ENCODE measurements at places on chromosomes 1 and 21.

GRCh38 chr1:194028002-194028401 lies 841.6 kb upstream of the B3GALT2 start:
- H3K27ac ChIP-seq = no peak overlapping the region
- no peaks in the 10 kb centered on the region for H3K4me1 ChIP-seq
- peaks cover 2% of the 10 kb centered on the region for H3K36me3 ChIP-seq
- DNase-seq = no peak
- no peak overlapping the region for H3K4me3 ChIP-seq
- no peaks in the 10 kb centered on the region for H3K27me3 ChIP-seq

- H3K4me3 ChIP-seq = no peak overlapping the region
- peaks cover 3% of the 10 kb centered on the region for H3K36me3 ChIP-seq
- no peak for DNase-seq
- H3K27me3 ChIP-seq = peaks cover 34% of the 10 kb centered on the region
Measured at GRCh38 chr1:204288021-204288588, 71.6 kb downstream of the PLEKHA6 start.

DNA sequence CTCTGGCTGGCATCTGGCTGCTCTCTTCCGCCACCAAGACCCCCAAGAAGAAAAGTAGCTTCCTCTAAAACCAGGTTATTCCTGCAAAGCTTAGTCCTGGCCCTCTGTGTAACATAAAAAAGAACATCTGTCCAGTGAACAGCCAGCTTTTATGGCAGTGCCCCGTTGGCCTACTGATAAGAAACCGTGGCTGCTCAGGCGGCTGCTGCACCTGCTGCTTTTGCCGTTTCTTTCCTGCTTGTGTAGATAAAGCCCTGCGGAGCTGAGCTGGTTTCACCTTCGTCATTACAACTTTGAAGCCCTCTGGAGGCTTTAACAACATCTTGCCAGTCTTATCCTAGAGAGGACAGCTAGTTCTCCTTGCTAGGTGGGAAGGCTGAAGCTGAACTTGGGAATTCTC lies 20.5 kb downstream of the ELAPOR1 start:
- H3K4me1 ChIP-seq = peaks cover 20% of the 10 kb centered on the region
- H3K27me3 ChIP-seq = no peaks in the 10 kb centered on the region
- peaks cover 3% of the 10 kb centered on the region for H3K36me3 ChIP-seq
- peak overlapping the region; percentile 67 for H3K27ac ChIP-seq

DNA sequence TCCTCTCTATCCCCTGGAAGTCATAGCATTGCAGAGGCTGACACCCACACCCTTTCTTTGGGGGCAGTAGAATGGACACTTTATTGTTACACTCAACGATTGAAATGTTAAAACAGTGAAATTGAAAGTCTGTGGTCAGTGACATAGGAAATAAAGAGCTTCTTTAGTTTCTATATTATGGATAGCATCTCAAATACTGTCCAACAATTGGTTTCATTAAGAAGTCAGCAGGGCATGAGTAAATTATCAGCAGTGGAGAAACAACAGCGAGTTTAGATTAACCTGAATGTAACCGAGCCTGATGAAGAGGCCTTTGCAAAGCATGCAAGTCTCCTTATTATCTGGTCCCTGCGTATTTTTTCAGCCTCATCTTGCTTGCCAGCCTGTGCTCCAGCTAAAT lies 350.7 kb downstream of the NTNG1 start:
- H3K4me3 ChIP-seq = no peak overlapping the region
- H3K27ac ChIP-seq = no peak overlapping the region
- no peaks in the 10 kb centered on the region for H3K36me3 ChIP-seq
- H3K4me1 ChIP-seq = no peaks in the 10 kb centered on the region
- H3K27me3 ChIP-seq = peaks cover 32% of the 10 kb centered on the region
- DNase-seq = no peak

GRCh38 chr1:55639051-55639450 lies 423.9 kb upstream of the USP24 start:
- H3K27me3 ChIP-seq = peaks cover 11% of the 10 kb centered on the region
- no peak overlapping the region for H3K27ac ChIP-seq

DNA sequence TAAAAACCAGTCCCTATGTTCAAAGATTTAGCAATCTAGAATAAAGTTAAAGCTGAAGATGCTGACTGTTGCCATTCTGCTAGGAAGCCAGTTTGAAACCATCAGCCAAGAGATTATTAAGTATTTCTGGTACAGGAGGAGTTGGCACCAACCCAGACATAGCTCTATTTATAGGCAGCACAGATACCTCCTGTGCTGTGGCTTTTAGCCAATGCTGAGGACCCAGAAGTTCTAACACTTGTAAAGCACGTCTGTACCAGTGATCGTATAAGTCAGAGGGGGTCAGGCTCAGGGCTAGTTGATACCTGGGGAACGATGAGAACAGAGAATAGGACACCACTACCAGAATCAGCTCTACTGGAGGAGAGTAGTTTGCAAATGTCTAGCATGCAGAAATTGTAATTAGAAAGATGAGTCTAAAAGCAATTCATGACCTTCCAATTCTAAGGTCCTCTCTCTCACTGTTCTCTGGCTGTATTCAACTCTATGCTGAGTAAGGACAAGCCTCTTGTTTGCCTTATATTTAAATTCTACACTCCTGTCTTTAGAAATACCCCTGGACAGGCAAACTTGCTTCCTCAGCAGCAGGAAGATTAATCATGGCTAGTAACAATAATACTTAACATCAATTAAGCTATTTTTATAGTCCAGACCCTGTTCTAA lies 96.8 kb upstream of the PALMD start:
- peaks cover 2% of the 10 kb centered on the region for H3K4me1 ChIP-seq
- DNase-seq = no peak
- no peaks in the 10 kb centered on the region for H3K36me3 ChIP-seq
- H3K4me3 ChIP-seq = no peak overlapping the region

DNA sequence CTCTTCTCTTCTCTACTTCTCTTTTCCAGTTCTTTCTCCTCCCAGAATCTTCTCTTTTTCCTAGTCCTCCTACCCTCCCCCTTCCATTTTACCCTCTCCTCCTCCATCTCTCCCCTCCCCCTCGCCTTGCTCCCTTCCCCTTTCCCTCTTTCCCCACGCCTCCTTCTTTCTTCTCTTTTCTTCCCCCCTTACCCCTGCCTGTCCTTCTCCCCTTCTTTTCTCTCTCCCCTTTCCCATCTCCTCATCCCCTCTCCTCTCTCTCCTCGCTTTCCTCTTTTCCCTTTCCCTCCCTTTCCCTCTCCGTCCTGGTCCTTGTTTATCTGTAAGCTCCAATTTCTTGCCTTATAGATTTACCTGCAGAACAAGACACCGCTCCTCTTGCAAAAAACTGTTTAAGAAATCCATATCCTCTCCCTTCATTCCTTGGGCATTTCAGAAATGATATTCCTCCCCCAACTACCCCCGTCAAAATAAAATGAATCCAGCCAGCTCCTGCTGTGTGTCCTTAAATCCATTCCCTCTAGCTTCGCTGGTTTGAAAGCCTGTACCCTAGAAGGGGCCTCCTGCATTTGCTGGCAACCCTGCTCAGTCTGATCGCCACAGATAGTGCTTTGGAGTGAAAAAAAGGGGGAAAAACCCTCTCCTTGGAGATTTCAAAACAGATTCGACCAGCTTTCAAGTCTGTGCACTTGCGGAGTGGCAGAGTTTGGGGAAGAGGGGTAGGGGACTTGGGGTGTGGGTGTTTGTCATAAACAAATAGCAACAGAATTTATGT lies 89.4 kb downstream of the PAPPA2 start:
- no peak overlapping the region for H3K4me3 ChIP-seq
- no peaks in the 10 kb centered on the region for H3K4me1 ChIP-seq
- DNase-seq = no peak
- no peak overlapping the region for H3K27ac ChIP-seq
- H3K27me3 ChIP-seq = peaks cover 29% of the 10 kb centered on the region
- no peaks in the 10 kb centered on the region for H3K36me3 ChIP-seq

DNA sequence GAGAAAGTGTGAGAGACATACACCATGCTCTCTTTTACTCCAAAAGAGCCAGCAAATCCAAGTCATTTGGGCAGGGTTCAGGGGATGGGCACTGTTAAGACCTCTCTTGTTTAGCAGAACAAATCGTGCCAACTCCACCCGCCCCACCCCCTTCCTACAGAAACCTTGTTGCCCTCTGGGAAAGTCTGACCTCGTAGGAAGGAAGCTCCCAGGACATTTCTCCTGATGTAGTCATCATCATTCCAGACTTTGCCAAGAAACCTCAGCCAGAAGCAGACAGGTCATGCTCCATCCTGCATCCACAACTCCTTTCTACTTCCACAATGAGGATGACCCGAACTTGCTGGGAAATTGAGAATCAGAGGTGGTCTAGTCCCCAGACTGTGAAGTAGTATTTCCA lies 57.7 kb downstream of the UBE2T start:
- peaks cover 3% of the 10 kb centered on the region for H3K36me3 ChIP-seq
- peak overlapping the region; percentile 1 for H3K27ac ChIP-seq
- no peak for DNase-seq
- H3K4me3 ChIP-seq = peak overlapping the region; percentile 45

DNA sequence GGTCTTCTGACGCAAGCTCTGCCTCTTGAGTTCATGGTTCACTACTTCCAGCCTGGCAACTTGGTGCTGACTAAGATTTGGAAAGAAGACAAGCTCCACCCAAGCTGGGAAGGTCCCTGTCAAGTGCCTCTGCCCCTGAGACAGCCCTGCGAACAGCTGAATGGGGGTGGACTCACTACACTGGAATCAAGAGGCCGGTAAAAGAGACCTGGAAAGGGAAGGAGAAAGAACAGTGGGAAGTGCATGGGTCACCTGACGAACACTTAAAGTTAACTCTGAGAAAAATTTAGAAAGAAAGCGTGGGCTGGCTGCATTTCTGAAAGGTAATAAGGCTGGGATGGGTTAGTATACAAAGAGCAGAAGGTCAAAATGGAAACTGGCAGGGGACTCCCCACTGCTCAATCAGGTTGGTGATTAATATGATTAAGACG lies 26.1 kb upstream of the ZNF496 start:
- H3K36me3 ChIP-seq = no peaks in the 10 kb centered on the region
- no peak overlapping the region for H3K4me3 ChIP-seq
- no peak for DNase-seq
- H3K27ac ChIP-seq = no peak overlapping the region

- DNase-seq = no peak
- peaks cover 12% of the 10 kb centered on the region for H3K27me3 ChIP-seq
- no peak overlapping the region for H3K27ac ChIP-seq
- no peak overlapping the region for H3K4me3 ChIP-seq
- no peaks in the 10 kb centered on the region for H3K4me1 ChIP-seq
- no peaks in the 10 kb centered on the region for H3K36me3 ChIP-seq
Measured at GRCh38 chr1:17869815-17870214, 114.7 kb downstream of the ACTL8 start.

GRCh38 chr1:204079608-204079999 lies 6.7 kb downstream of the SOX13 start:
- peaks cover 6% of the 10 kb centered on the region for H3K36me3 ChIP-seq
- H3K27ac ChIP-seq = no peak overlapping the region
- no peak for DNase-seq
- H3K27me3 ChIP-seq = peaks cover 33% of the 10 kb centered on the region

- H3K27me3 ChIP-seq = no peaks in the 10 kb centered on the region
- DNase-seq = no peak
- H3K4me3 ChIP-seq = no peak overlapping the region
- no peak overlapping the region for H3K27ac ChIP-seq
- peaks cover 7% of the 10 kb centered on the region for H3K4me1 ChIP-seq
- no peaks in the 10 kb centered on the region for H3K36me3 ChIP-seq
Measured at GRCh38 chr21:14889080-14889810, 175.6 kb downstream of the NRIP1 start.

- H3K36me3 ChIP-seq = peaks cover 3% of the 10 kb centered on the region
- peaks cover 70% of the 10 kb centered on the region for H3K27me3 ChIP-seq
- H3K4me1 ChIP-seq = no peaks in the 10 kb centered on the region
- DNase-seq = peak; percentile 27
Measured at GRCh38 chr1:4585216-4585615, 69.2 kb upstream of the AJAP1 start.

GRCh38 chr1:30638811-30639210 lies 84.6 kb downstream of the MATN1 start:
- peaks cover 34% of the 10 kb centered on the region for H3K27me3 ChIP-seq
- no peak overlapping the region for H3K4me3 ChIP-seq
- no peak overlapping the region for H3K27ac ChIP-seq
- H3K4me1 ChIP-seq = no peaks in the 10 kb centered on the region
- no peak for DNase-seq

- H3K4me1 ChIP-seq = peaks cover 4% of the 10 kb centered on the region
- H3K4me3 ChIP-seq = no peak overlapping the region
- no peak overlapping the region for H3K27ac ChIP-seq
- no peaks in the 10 kb centered on the region for H3K27me3 ChIP-seq
- H3K36me3 ChIP-seq = no peaks in the 10 kb centered on the region
Measured at GRCh38 chr21:17726047-17726829, 92.9 kb downstream of the C21orf91 start.

GRCh38 chr1:246001837-246002230 lies 505.2 kb downstream of the SMYD3 start:
- no peak for DNase-seq
- no peaks in the 10 kb centered on the region for H3K27me3 ChIP-seq
- no peaks in the 10 kb centered on the region for H3K36me3 ChIP-seq

- no peak for DNase-seq
- H3K27me3 ChIP-seq = no peaks in the 10 kb centered on the region
- H3K4me1 ChIP-seq = no peaks in the 10 kb centered on the region
- H3K36me3 ChIP-seq = no peaks in the 10 kb centered on the region
- no peak overlapping the region for H3K4me3 ChIP-seq
- no peak overlapping the region for H3K27ac ChIP-seq
Measured at GRCh38 chr1:218611916-218612585, 266.9 kb downstream of the TGFB2 start.

GRCh38 chr1:226816576-226816975 lies 53.8 kb upstream of the PSEN2 start:
- no peak for DNase-seq
- H3K27ac ChIP-seq = no peak overlapping the region
- H3K27me3 ChIP-seq = no peaks in the 10 kb centered on the region
- H3K4me3 ChIP-seq = no peak overlapping the region
- H3K36me3 ChIP-seq = no peaks in the 10 kb centered on the region

- peaks cover 7% of the 10 kb centered on the region for H3K4me1 ChIP-seq
- no peak overlapping the region for H3K27ac ChIP-seq
- no peaks in the 10 kb centered on the region for H3K36me3 ChIP-seq
Measured at GRCh38 chr1:154851392-154852177, 18.5 kb downstream of the KCNN3 start.

DNA sequence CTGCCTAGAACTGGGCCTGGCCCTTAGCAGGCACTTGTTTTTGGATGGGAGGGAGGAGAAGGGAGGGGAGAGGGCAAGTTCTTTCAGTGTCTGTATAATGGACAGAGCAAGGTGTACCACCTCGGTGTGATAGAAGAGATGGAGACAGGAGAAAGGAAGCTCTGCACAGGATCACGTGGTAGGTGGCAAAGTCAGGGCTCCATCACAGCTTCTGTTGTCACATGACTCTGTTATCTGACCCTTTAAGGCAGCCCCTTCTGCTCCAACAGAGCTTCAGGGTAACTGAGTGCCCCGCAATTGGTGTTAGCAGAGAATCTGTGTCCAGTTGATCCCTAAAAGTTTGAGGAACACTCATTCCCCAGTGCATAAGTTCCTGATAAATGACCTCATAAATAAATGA lies 16.5 kb upstream of the ETS2 start:
- no peak overlapping the region for H3K4me3 ChIP-seq

GRCh38 chr21:25944672-25945213 lies 210.0 kb downstream of the GABPA start:
- no peaks in the 10 kb centered on the region for H3K27me3 ChIP-seq
- peaks cover 2% of the 10 kb centered on the region for H3K36me3 ChIP-seq
- H3K4me3 ChIP-seq = no peak overlapping the region
- H3K4me1 ChIP-seq = peaks cover 2% of the 10 kb centered on the region
- no peak overlapping the region for H3K27ac ChIP-seq

GRCh38 chr1:203480525-203481084 lies 5.0 kb downstream of the PRELP start:
- peaks cover 5% of the 10 kb centered on the region for H3K36me3 ChIP-seq
- no peak overlapping the region for H3K27ac ChIP-seq
- H3K27me3 ChIP-seq = peaks cover 18% of the 10 kb centered on the region
- H3K4me3 ChIP-seq = no peak overlapping the region
